CD4-positive, alpha-beta T cell treated with Interleukin-6 at 100 ng/mL for 8 hours (primary cell): ENCODE measurements at places on chromosomes 12 and 14.
A peak's percentile ranks its signal among the peaks of the same experiment; 100 is the strongest.

DNA sequence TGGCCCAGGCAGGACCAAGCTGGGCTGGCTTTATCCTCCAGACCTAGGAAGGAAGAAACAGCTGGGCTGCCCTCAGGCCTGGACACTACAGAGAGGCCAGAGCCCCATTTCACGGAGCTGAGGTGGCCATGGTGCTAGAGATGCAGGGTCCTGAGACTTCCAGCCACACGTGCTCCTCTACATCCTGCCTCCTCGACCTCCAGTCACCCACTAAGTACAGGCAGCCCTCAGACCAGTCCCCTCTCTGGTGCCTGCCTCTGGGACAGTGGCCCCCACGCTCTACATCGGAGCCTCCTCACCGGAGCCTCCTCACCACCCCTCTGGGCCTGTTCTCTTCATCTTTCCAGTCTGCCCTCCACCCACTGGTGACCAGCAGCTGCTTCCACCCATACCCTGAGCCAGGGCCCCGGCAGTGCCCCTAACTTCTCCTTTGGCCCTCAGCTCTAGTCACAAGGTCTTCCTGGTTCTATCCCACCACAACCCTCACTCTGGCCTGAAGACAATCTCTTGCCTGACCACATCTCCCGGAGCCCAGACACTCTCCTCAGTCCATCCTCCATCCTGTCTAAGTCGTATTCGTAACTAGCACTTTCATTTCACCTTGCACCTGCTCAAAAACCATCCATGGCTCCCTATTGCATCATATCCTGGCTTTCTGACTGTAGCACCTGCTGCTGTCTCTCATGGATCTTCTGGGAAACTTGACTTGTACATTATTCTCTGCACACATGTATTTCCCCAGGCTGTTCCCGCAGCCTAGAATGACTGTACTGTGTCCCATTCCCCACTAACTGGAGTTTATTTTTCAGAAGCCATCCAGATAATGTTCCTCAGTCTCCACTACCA is 43.9 kb downstream of the DIO3 start:
- DNase-seq = no peak

GRCh38 chr12:76241371-76241770 is 106.8 kb downstream of the BBS10 start:
- no peak for DNase-seq

DNA sequence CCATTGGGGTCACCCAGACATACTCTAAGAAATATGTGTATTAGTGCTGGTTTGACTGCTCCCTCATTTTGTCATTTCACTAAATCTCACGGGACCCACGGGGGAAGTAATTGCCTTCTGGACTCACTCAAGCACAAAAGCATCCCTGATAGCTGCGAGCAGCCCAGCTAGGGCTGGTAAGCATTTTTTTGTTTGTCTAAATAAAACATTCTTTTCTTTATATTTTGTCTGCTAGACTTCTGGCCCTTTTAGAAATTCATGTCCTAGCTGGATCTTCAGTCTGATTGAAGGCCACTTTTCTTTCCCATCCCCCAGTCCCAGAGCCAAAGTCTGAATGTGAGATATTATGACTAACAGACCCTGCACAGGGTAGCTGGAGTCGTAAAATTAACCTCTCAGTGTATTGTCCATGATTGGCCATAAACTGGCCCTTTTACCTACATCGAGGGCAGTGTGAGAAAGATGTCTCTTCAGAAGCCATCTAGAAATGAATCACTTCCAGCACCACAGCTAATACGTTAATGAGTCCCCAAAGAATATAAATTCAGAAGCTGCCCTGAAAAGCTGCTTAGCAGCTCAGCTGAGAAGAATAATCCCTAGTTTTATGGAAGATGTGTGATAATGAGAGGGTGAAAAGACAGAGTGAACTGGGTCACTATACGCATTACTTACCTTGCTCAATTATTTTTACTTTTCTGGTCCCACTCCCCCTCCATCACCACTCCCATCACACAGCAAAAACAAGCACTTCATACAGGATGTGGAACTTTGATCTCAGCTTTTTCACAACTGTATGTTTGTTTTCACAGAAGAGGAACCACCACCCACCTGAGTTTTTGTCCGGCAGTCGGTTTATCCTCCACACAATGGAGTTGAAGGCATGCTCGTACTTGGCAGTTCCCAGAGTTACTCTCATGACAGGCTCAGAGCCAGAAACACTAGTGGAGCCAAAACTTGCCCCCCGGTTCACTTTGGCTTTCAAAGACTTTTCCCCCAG is 55.6 kb upstream of the GTF2A1 start:
- DNase-seq = no peak

DNA sequence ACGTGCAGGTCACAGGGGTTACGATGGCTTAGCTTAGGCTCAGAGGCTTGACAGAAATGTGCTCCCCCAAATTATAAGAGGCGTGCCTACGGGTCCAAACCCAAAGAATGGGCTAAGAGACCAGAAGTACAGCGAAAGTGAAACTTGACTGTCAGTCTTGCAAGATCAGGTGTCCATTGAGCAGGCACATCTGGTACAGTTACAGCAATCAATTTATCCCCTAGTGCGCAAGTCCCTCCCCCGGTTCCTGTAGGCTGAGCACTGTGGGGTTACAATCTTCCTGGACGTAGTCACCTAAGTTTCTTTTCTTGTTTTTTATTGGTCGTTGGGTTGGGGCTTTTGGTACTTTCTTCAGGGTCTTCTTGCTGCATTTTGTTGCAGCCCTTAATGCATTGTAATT is 134.2 kb downstream of the UNC79 start:
- DNase-seq = no peak

DNA sequence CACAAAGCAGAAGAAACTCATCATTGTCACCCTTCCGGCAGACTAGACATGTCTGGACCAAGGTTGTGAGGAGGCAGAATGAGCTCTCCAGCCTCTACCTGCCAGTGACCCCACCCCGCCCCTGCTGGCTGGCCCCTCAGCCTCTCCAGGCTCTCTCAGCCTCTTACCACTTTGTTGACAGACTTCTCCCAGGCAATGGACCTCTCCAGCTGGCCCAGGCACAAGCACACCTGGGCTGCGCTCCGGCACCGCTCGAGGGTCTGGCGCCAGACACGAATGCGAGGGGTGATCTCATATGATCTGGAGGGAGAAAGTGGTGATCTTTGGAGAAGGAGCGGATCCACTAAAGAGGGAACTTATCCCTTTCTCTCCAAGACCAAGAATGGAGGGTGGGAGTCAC is 30.3 kb downstream of the BAZ2A start:
- DNase-seq = no peak

GRCh38 chr12:7096006-7096932 is 4.0 kb upstream of the C1R start:
- no peak for DNase-seq

GRCh38 chr12:104551313-104551931 is 94.7 kb downstream of the CHST11 start:
- DNase-seq = no peak

DNA sequence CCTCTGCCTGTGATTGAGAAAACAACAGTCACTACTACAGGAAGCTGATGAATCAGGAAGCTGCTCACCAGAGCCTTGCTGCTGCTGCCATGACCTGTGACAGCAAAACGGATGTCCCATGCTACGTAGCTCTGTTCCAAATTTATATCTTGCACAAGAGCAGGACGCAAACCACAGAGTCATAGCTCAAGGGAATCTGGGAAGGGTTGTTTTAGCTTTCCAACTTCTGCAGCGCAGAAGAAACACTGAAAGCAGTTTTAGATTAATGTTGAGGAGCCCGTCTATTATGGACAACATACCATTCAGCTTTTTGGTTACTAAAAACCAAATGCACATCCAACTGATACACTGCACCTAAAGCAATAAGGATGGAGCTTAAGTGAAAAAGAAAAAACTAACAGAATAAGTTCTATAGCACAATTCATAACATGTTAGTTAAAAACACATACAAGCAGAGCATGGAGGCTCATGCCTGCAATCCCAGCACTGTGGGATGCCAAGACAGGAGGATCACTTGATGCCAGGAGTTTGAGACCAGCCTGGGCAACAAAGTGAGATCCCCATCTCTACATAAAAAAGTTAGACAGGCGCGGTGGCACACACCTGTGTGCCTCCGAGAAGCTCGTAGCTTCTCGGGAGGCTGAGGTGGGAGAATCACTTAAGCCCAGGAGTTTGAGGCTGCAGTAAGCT is 1.7 kb upstream of the ANKRD33 start:
- DNase-seq = peak; percentile 67

DNA sequence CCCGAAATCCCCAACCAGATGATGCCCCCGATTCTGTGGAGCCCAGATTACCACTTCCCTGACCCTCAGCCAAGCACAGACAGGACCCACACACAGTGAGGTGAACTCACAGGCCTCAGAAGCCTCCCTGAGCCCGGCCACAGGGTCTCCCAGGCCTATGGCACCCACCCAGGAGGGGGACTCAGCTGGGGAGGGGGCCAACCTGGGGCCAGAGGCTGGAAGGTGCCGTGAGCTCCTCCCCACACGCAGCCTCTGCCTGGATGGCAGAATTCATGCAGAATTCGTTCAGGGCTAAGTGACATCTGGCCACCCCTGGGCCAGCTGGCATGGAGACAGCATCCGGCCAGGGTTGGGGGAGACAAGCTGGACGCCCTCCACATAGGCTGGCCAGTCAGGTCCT is 11.8 kb downstream of the TMEM179 start:
- no peak for DNase-seq

DNA sequence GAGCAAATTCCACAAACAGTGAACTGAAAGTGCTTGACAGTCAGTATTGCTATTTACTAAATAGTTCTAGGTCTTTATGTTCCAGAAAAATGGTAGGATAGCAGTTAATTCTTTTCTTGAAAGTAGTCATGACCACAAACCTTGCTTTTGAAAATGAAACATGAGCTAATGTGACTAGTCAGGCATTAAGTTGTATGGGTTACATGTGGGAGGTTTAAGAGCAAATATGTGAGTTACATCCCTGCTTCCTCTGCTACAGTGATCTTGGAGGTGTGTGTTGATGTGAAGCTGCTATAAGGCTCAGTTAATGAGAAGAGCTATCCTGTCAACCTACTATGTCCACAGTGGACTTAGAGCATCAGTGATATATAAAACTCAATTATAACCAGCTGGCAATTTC is 741.6 kb downstream of the FSCB start:
- no peak for DNase-seq
